ENCODE measurements at places on chromosomes 11 and 22.
A peak's percentile ranks its signal among the peaks of the same experiment; 100 is the strongest.

DNA sequence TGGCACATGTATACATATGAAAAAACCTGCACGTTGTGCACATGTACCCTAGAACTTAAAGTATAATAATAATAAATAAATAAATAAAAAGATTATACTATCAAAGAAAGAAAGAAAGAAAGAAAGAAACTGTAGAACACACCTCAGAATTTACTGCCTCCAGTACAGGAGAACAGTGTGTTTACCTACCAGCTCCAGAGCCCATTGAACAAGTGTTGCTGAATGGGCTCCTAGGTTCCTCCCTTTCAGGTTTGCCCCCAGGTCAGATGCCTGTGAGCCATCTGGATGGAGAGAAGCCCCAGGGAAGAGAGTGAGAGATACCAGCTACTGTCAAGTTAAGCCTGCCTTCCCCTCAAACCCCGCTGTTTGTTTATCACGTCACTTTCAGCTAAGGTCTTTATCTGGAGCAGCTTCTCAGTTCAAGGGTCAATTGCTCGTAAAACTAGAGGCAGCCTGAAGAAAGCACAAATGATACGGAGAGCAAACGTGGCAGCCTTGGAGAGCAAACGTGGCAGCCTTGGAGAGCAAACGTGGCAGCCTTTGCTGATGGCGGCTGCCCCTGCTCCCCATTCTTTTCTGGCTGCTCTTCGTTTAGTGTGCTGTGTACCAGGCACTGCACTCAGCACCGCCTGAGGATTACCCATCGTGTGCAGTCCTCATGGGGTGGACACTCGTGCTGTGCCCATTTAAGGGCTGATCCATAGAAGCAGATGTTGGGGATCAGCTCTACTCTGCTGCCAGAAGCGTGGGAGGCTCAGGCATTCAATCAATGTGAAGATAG, 111.7 kb downstream of the ADAMTS15 start:
- DNase-seq: no peak

DNA sequence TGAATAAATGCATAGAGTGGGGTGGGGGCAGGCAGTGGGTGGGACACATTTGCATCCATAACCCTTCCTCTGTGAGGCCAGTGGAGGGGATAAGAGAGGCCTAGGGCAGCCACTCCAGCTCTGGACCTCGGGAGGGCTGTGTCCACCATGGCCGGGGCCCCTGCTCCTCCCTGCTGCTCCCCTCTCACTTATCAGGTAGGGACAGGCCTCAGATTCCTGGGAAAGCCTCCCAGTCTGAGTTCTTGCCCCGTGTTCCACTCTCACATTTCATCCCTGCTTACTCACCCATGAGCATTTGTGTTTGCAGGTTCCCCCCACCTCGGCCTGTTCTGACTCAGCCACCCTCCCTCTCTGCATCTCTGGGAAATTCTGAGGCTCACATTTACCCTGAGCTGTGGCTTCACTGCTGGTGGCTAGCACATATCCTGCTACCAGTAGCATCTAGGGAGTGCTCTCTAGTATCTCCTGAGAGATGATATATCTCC, 128.7 kb upstream of the TOP3B start:
- DNase-seq: peak; percentile 63

DNA sequence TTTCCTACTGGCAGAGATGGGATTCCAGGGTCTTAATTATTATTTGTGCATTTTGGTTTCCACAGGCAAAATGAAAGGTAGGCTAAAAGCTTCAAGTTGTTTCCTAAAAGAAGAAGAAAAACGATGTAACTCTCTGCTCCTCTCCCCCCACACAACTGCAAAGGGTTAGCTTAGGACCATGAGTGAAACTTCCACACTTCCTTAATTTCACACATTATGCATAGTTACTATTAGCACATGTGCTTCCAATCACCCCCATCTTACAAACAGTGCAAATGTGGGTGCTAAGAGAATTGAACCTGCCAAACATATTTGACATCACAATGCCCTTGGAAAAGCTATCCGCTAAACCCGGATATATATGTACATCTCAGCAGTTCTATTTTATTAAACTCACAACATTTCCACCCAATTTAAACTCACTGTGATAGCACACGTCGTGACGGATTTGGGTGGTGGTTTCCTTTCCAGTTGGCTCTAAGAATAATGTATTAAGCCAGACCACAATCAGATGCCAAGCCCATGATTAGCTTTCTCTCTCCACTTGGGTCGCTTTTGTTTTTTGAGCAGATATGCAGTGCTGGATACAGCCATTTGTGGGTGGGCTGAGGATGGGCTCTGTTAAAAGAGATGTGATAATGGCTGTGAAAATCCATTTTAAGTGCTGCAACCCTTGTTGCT, 245.0 kb upstream of the POU2AF2 start:
- DNase-seq: no peak

GRCh38 chr22:38652859-38653258, 3.3 kb downstream of the FAM227A start:
- DNase-seq: no peak

GRCh38 chr11:78715639-78716311, 141.1 kb upstream of the NARS2 start:
- DNase-seq: peak; percentile 76

DNA sequence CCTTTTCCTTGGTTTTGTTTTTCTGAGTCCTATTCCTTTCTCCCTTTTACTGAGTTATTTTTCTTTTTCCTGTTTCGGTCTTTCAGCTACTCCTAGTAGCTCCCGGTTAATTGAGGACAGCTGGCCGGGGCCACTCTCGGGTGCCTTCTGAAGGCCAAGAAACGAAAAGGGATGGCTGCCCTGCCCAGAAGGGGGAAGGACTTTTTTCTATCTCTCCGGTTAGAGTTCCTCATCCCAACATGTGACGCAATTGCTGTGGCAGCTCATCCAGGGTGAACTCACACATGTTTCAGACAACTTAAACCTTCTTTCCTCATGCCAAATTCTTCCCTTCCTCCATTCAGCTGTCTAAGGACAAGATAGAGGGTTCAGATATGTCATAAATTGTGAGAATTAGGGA, 83.6 kb downstream of the PIWIL4 start:
- no peak for DNase-seq

GRCh38 chr11:105524286-105524685, 85.6 kb upstream of the GRIA4 start:
- no peak for DNase-seq

DNA sequence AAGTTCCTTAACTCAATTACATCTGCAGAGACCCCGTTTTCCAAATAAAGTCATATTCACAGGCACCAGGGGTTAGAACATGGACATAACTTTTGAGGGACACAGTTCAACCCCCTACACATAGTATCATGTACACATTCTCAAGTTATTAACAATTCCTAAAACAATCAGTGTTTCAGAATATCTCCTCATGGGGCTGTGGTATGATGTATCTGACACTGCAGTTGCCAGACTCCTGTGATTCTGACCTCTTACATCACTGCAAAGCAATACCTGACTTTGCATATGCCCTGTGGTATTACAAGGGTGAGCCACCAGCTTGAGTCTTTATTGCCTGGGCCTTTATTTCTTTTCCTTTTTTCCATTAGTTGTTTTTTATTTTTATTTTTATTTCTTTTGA, 141.7 kb downstream of the COMMD9 start:
- DNase-seq: no peak

DNA sequence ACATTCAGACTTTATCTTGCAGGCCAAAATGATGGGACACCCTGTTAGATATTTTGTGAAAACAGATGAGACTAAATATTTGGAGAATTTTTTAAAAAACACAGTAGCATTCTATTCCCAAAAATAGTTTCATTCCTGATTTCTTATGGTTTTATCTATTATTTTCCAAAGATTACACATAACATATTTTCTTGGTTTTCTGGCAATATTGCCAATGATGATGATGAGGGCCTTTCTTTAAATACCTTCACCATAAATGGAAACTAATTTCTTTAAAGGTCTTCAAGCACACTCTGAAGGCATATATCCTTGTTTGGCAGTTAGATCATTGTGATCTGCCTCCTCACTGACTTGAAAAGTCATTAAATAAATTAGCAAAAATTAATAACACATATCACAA, 522.3 kb upstream of the LUZP2 start:
- DNase-seq: no peak

DNA sequence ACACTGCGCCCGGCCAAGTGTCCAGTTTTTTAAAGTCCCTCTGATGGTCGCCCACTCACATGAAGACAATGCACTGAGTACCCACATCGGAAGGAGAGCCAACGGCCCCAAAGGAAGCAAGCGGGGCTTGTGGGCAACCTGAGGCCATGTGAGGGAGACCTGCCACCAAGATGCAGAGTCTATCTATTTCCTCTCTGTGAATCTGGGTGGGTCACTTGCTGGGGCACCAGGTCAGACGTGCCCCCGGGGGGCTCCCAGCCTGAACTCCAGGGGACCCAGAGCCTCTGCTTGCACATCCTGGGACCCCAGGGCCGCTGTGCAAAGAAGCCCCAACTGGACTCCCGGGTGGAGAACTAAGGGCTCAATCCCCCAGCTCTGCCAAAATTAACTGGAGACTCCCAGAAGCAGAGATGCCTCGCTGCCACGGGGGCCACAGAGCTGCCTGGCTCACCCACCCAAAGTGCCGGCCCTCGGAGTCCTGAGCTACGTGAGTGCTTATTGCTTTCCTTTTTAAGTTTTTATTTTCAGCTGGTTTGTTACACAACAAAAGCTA, 106.4 kb downstream of the BRD1 start:
- no peak for DNase-seq

DNA sequence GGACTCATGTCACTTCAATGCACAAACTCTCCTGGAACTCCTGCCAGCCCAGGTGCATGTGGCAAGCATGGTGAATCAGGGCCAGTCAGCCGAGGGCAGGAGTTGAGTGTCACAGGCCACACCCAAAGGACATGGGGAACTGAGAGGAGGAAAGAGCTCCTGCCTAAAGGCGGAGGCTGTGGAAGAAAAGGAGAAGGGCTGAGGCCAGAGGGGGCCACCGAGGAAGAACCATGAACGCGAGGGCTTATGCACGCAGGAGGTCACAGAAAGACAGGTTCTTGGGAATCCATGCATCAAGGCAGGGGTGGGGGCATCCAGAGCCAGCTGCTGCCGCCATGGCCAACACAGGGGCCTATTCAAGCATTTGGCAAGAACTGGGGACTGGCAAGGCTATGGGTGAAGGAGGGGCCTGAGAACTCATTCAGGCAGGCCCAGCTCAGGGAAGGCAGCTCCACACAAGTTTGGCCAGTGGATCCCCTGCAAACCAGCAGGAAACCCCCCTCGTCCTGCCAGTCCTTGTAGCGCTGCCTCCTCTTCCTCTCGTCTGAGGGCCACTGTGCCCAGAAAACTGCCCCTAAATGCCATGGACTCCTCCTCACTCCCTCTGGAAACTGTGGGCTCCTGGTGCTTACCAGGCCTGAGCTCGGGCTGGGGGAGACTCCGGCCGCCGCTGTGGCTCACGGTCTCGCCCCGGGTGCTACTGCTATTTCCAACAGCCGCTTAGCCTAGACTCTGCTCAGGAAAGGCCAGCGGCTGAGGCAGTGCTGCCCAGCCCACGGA, 15.4 kb downstream of the PPM1F start:
- DNase-seq: no peak

DNA sequence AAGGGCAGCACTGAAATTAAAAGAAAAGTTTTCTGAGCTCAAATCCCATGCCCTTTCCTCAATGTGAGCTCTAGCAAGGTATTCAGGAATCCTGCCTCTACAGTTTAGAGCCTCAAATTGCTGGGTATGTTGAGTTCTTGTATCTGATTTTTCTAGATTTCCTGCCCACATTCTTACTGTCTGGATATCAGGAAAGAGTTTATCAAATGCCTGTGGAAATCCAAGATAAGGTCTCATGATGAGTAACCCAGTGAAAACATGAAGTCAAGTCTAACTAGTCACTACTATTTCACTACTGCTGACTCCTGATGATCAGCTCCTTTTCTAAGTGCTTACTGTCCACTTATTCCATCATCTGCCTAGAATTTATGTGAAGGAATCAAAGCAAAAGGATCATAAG, 29.8 kb downstream of the LIMK2 start:
- DNase-seq: no peak

DNA sequence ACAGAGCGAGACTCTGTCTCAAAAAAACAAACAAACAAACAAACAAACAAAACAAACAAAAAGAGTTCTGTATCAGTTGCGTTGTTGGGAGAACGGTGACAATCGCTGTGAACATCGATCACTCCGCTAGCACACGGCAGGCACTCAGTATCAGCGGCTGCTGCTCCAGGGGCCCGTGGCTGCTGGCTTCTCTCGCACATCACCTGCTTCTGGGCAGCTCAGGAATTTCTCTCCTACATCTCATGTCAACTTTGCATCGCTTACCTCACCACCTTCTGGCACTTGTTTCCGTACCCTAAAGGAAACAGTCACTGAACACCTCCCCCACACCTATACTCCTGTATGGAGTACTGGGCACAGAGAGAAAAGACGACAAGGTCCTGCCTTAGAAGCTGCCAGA, 70.3 kb upstream of the WNT7B start:
- no peak for DNase-seq

GRCh38 chr11:80515097-80515496, 1074.3 kb upstream of the TENM4 start:
- no peak for DNase-seq

- DNase-seq: no peak
Observed at GRCh38 chr11:92245700-92246271, 21.2 kb downstream of the FAT3 start.

DNA sequence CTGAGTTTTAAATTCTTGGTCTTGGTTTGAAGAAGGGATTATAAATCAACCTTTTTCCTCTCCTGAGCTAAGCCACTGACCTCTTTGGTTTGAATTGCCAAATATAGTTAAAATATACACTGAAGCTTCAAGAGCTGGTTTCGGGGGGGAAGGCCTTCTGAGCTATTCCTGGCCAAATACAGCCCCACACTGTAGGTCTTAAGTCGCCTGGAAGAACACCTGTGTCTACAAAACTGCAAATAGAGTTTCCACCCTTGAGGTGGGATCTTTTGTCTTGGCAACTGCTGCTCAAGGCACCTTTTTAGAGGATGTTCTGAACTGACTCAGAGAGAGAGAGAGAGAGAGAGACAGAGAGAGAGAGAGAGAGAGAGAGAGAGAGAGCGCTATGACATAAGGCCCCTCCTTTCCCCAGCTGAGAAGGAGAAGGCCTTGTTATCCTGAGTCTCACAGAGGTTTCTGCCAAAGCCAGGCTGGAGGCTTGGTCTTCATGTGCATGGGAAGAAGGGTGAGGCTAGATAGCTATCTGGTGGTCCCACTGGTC, 5.5 kb downstream of the ADM start:
- DNase-seq: no peak

- DNase-seq: no peak
Observed at GRCh38 chr11:46721286-46721685, 2.3 kb downstream of the F2 start.

DNA sequence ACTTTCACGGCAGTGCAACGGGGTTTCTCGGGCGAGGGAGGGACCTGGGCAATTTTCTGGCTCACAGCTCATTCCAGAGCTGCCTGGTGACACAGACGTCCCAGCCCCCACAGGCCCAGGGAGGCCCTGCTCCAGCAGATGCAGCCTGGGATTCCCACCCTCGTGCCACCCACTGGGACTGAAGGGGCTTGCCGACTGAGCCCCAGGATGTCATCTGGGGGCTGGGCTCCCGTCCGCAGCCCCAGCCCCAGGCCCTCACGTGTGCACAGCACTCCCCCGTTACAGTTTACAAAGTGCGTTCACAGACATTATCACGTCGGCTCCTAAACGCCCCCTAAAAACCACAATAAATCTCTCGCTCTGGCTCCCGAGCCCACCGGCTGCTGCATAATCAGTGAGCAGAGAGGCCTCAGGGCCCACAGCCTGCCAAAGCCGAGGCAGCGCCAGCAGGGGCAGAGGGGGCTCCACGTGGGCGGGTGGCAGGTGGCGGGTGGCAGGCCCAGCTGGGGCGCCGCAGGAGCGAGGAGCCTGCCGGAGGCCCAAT, 76.9 kb upstream of the TCF20 start:
- DNase-seq: no peak

Measured in H4 (cell line).